ENCODE measurements at places on chromosomes 3 and 15. TPM values are rescaled to one million over a fixed set of nuclear protein-coding genes. Genes with fewer than 3 reads are reported as not detected.

Gene USF3
- total RNA-seq, result 7.9 TPM

GRCh38 chr3:128006061-128007032 is 45.9 kb upstream of the SEC61A1 start:
- no peak for DNase-seq

DNA sequence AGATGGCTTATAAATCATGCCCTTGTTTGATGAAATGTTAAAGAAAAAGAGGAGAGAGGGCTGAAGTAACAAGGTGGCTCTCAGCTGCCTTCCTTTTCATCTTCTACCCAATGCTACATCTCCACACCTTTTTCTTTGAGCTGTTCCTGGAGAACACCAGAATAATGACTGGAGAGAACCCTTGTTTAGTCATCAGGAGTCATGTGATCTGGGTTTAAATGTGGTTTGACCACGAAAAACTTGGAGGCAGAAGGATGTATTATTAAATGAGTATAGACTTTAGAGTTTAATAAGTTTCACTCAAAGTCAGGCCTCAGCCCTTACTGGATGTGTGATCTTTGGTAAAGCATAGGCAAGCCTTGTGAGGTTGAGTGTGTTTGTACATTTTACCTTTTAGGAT is 230.3 kb upstream of the TBL1XR1 start:
- DNase-seq, result no peak

DNA sequence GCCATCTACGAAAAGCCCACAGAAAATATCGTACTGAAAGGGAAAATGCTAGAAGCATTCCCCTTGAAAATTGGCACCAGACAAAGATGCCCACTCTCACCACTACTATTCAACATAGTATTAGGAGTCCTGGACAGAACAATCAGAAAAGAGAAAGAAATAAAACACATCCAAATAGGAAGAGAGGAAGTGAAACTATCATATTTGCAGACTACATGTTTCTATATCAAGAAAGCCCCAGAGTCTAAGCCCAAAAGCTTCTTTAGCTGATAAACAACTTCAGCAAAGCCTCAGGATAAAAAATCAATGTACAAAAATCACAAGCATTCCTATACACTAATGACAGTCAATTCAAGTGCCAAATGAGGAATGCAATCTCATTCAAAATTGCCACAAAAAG is 15.6 kb downstream of the OR5K3 start:
- DNase-seq, result no peak

GRCh38 chr15:59741274-59741906 is 52.3 kb upstream of the BNIP2 start:
- DNase-seq, result peak; percentile 10

DNA sequence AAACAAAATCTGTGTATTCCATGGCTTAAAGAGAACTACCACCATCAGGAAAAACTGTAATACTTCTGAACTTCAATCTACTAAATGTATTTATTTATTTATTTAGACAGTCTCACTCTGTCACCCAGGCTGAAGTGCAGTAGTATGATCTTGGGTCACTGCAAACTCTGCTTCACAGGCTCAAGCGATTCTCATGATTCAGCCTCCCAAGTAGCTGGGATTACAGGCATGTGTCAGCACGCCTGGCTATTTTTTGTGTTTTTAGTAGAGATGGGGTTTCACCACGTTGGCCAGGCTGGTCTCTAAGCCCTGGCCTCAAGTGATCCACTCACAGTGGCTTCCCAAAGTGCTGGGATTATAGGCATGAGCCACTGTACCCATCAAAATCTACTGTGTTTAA is 202.3 kb upstream of the POU1F1 start:
- peak; percentile 18 for DNase-seq
